ENCODE measurements at places on chromosomes 2 and 18.

DNA sequence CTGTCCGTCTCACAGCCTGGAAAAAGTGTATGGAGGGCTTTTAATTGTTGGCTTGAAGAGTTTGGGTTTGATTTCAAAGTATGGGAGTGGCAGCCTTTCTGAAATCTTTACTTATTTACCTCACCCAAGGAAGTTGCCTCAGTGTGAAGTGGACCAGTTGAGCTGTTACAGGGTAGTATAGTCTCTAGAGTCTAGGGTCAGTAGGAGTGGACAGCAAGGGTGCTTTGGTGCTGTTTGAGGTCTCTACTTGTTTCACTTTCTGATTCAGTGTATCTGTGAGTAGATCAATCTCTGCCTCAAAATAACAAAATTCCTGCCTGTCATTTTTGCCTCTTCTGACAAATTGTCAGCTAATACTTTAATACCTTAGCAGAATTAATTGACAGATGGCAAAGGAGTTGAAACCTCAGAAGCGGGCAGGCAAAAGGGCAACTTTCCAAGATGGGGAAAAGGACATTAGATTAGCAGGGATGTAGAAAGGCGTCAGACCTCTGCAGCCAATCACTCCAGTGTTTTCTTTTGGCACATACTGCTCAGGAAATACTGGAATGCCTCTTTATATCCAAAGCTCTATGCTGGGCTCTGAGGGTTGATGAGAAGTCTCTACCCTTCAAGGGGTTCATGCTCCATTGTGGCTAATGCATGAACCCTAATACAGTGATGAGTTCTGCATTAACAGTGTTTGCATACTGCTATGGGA, 5.9 kb downstream of the RIOK3 start:
- DNase-seq, result no peak

DNA sequence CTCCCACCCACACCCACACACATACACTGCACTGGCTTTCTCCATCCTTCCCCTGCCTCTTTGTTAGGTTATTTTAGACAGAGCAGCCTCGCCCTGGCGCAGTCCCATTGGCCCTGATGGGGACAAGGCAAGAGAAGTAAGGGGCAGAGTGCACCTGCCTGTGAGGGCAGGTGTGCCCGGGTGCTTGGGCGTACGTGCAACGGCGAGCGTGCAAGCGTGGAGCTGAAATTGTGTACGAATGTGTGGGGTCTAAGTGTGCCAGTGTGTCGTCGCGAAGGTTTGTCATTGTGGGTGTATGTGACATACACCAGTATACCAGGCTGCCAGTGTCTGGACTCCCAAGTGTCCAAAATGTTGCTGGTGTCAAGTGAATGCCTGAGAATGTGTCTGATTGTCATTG, 544 bp downstream of the LRATD1 start:
- DNase-seq, result peak; percentile 11

- DNase-seq, result no peak
Measured at GRCh38 chr18:29154758-29155725, 978.1 kb upstream of the CDH2 start.

DNA sequence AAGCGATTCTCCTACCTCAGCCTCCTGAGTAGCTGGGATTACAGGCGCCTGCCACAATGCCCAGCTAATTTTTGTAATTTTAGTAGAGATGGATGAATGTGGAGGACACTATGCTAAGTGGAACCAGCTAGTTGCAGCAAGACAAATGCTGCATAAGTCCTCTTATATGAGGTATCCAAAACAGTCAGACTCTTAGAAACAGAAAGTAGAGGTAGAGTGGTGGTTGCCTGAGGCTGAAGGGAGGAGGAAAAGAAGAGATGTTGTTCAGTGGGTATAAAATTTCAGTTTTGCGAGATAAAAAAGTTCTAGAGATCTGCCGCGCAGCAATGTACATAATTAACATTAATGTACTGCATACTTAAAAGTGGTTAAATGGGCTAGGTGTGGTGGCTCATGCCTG, 145.3 kb upstream of the SPRED2 start:
- no peak for DNase-seq

DNA sequence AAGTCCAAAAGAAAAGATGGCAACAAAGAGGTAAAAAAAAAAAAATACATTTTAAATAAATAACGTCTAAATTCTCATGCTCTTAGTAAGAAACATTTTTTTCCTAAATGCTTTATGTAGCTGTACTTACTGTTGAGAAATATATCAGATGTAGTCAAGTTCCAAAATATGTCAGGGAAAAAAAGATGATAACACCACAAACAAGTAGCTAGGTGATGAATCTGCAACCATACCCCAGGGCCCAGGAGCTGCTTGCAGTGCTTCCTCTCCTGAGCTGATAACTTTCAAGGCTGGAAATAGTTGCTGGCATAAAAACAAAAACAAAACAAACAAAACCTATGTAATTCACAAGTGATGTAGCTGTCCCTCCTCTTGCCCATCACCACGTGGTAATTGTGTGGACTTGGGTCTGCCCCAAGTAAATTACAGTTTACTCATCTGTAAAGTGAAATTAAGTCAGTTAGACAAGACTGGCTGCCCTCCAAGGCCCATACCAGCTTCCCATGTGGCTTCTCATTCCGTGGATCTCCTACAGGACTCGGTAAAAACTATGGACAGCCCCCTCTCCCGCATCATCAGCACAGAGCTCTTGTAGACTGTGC, 82.6 kb downstream of the SP100 start:
- DNase-seq, result no peak

DNA sequence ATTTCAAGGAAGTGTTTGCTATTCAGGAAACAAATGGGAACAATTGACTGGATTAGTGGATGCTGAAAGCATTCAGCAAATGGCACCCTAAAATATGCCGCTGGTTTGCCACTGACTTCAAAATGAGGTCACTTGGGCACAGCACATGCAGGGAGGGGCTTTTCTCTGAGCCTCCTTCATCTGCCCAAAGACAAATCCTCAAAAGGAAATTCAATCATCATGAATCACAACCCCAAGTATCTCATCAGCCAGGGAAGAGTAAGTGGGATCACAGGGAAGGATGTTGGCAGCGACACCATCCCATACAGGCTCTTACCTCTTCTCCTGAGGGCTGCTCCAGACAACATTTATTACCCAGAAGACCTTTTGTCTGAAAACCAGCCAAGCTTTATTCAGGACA, 14.4 kb upstream of the SP140L start:
- DNase-seq, result no peak

GRCh38 chr18:30044496-30044895, 998.0 kb downstream of the DSC3 start:
- no peak for DNase-seq
